ENCODE measurements at places on chromosomes 7 and 10.

GRCh38 chr7:43735802-43736603 lies 6.7 kb upstream of the COA1 start:
- no peak for DNase-seq

GRCh38 chr10:72953687-72954086 lies 919 bp downstream of the PLA2G12B start:
- DNase-seq: no peak

DNA sequence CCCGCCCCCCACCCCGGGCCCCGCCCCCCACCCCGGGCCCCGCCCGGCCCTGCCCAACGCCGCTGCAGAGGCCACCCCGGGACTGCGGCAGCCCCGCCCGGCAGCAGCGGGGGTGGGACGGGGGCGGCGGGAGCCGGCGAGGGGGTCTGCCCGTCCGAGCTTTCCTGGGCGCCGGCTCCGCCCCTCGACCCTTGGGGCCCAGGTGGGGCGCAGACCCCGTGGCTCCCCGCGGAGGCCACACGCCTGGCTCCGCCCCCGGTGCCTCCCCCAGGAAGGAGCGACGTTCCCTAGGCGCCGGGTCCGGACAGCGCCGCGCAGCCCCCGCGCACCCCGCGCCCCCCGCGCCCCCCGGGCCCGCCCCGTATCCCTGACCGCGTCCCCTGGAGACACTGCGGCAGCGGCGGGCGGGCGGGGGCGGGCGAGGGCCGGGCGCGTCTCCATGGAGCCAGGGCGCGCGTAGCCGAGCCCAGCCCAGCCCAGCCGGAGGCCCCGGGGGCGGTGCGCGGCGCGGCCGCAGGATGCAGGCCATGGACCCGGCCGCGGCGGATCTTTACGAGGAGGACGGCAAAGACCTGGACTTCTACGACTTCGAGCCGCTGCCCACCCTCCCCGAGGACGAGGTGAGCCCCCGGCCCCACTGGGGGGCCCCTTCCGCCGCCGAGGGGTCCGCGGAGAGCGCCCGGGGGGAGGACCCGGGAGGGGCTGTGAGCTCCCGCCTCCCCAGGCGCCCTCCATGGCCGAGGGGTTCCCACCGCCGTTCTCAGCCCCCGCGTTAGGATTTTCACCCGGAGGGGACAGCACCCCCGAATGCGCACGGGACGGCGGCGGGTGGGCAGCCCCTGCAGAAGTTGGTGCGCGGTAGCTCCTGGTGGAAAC lies at the start of gene KNDC1:
KNDC1 (plus strand) TSS at position 270 of the 876 bp plus-strand sequence; CDS start at position 519, 249 bp downstream.
- no peak for DNase-seq

GRCh38 chr10:112184052-112184371 lies 447 bp upstream of the GPAM start:
- DNase-seq: no peak

DNA sequence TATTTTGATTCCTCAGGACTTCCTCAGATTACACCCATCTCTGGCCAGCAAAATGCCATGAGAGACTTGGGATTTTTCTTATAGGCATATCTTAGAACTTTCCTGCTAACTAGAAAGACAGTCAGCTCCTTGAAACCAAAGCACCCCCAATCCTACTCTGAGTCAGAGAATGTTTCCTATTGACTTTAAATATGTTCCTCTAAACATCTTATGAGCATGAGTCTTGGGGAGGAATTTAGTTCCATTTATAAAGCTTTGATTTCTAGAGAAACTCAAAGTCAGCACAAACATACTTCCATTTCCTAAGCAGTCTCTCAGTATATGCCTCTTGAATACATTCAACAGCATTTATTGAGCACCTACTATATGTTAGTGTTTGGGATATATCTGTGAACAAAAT lies 128.5 kb downstream of the INHBA start:
- DNase-seq: no peak

- no peak for DNase-seq
Measured at GRCh38 chr7:3438352-3438751, 137.3 kb downstream of the SDK1 start.

DNA sequence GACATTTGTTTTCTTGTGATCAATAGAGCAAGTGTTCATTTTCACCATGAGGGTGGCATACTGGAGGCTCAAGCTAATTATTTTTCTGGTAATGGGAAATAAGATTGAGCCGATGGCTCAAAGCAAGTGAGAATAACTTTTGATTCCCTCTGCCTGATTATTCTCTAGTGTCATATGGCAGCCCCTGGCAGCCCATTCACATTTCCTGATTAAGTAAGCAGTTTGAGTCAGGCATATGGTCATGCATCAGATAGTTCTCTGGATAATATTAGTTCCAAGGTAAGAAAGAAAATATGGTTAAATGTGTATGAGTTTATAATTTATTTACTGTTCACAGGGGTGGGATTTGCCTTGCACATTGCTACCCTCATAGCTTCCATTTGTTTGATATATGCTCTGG lies 109.2 kb downstream of the DYNC1I1 start:
- DNase-seq: no peak

DNA sequence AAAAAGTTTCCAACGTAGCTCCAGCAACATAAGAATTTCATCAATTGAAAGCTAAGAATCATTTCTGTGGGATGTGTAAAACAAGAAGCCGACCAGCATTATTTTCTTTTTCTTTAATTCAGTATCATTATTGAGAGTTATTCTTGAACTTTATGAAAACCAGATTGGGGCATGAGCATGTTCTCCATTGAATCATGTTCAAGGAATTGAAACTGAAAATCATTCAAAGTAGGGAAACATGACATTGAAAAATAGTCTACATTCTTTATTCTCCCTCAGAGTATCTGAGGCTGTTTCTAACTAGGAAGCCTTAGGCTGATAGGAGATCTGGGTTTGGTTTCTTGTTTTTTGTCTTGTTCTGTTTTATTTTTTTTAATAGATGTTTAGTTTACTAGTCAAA lies 253.7 kb downstream of the DYNC1I1 start:
- no peak for DNase-seq

GRCh38 chr7:7292085-7292484 lies 109.7 kb downstream of the C1GALT1 start:
- DNase-seq: no peak

Measured in CD4-positive, alpha-beta T cell treated with Interleukin-2 at 100 ng/mL for 4 hours (primary cell).